ENCODE measurements at places on chromosomes 12 and 14.

DNA sequence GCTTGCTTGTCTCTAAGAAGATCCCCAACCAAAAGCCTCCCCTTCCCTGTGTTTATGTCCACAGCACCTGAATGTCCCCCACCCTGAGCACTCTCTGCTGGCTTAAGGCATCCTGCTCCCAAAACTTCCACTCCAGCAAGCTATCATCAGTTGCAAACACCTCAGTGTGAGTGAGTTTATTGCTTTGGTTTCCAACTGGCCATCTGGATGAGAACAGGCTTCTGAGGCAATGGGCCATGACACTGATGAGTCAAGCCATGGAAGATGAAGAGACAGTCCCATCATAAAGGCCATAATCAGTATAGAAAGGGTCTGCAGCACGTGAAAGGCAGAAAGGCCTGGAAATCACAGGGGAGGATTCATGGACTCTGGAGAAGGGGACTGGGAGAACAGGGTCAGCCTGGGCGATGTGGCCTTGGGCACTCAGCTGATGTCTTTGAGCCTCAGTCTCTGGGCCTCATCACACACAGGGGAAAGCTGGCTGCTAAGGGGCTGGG is 12.8 kb downstream of the CMKLR1 start:
- no peak for DNase-seq

DNA sequence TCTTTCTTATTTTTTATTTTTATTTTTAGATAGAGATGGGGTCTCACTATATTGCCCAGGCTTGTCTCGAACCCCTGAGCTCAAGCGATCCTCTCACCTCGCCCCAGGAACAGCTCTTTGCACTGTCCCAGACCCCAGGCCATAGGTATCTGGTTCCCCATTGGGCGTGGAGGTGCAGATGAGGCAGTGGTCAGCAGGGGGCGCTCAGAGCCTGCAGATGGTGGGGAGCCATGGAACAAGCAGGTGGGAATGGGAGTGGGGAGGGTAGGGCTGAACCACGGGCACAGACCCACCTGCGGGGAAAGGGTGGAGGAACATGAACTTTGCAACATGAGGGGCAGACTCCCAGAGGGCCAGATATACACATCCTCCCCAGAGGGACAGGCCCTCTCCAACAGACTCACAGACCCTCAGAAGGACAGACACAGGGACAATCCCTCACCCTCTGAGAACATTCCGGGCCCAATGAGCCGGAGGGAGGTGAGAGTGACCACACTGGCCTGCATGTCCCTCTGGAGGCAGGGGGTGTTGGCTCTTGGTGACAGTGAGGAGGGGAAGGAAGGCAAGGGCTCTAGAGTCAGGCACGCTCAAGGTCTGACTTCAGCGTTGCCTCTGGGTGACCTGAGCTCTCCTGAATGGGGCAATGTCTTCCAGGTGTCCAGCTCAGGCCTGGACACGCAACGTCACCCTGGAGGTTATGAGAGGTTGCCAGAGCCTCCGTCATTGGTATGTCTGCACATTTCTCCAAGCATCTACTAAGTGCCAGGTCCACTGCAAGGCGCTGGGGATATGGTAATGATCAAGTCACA is 34.9 kb downstream of the KRT80 start:
- no peak for DNase-seq

- DNase-seq, result no peak
These were observed 222.9 kb downstream of the ZFP36L1 start for GRCh38 chr14:68569970-68570409.

GRCh38 chr12:87775051-87775450 is 254.2 kb downstream of the C12orf50 start:
- DNase-seq, result no peak

- DNase-seq, result no peak
These were observed 45.1 kb upstream of the MEG3 start for GRCh38 chr14:100780646-100781355.

DNA sequence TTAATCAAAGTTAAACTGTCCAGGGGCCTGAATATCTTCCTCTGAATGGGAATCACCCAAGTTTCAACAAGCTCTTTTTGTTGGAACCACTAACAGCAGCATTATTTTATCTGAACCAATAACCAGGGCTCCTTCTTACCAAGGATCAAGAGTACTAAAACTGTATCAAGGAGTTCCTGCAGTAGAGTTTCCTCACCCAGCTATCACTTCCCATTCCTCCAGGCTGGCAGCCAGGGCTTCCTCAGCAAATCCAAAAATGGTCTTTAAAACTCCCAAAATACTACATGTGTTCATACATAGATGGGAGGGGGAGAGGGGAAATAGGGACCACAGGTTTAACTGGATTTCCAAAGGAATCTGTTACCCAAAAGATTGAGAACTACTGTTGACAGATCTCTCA is 10.5 kb downstream of the FMNL3 start:
- DNase-seq, result no peak

- no peak for DNase-seq
These were observed 70.9 kb upstream of the PIWIL1 start for GRCh38 chr12:130266751-130267150.

DNA sequence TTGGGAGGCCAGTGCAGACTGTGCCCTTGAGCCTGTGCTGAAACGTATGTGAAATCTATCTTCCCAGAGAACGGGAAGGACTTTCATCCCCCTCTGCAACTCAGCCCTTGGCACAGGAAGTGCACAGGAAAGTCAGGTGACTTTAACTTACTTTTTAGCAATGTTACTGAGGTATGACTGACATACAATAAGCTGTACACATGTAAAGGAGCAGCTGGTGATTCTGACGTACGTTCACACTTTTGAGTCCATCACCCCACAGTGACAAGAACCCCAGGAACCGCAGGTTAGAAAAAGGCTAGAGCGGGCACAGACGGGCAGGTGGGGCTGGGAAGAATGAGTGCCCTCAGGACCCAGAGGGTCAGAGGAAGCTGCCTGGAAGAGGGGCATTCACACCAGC is 48.0 kb downstream of the ARL6IP4 start:
- no peak for DNase-seq

DNA sequence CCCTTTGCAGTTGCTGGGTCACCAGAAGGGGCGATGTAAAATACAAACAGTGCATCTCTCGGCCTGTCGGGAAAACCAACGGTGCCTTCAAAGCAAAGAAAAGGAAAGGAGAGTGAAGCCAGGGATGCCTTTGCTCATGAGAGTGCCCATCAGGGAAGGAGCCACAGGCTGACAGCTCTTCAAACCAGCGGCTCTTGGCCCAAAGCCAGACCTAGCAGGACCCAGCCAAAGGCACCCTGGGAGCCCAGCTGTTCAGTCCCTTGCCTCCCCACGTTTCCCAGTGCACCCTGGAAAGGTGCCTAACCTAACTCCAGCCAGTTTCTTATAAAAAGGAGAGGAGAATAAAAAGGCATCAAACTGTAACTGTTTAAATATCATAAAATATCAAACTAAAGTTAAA is 29.2 kb downstream of the PRMT8 start:
- DNase-seq, result no peak

DNA sequence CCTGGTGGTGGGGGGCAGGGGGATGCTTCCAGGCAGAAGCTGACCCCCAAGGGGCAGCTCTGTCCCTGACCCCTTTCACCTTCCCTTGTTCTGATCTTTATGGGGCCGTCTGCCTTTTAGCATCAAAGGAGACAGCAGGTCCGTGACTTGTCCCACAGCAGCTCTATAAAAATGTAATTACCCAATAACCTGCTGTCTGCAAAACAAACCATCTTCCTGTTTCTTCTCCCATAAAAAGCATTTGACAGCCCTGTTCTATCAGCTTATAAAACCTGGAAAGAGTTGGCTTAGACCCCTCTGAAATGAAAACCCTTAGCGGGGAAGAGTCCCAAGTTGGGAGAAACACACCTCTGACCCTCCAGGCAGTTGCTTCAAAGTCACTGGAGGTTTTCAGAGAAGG is 416.9 kb downstream of the MED13L start:
- DNase-seq, result no peak

Measured in epithelial cell of proximal tubule (primary cell).